Right atrium auricular region (tissue), 2 donors: ENCODE measurements at places on chromosomes 3 and 15. TPM values are rescaled to one million over a fixed set of nuclear protein-coding genes. Genes with fewer than 3 reads are reported as not detected.

Gene CPLX3
- 1.1 TPM for total RNA-seq

Gene EPHA6
- 0.35 TPM for total RNA-seq

Gene SYNPR
- 8.3 TPM for total RNA-seq

Gene ZNF385D
- 1.1 TPM for total RNA-seq

Gene TGM5
- total RNA-seq: not detected

Gene COL6A6
- total RNA-seq: 0.83 TPM

Gene CCNL1
- total RNA-seq: 44.3 TPM

Gene OR5K2
- total RNA-seq: not detected

Gene CHRFAM7A
- 1.2 TPM for total RNA-seq

Gene EIF3J
- total RNA-seq: 27.2 TPM

DNA sequence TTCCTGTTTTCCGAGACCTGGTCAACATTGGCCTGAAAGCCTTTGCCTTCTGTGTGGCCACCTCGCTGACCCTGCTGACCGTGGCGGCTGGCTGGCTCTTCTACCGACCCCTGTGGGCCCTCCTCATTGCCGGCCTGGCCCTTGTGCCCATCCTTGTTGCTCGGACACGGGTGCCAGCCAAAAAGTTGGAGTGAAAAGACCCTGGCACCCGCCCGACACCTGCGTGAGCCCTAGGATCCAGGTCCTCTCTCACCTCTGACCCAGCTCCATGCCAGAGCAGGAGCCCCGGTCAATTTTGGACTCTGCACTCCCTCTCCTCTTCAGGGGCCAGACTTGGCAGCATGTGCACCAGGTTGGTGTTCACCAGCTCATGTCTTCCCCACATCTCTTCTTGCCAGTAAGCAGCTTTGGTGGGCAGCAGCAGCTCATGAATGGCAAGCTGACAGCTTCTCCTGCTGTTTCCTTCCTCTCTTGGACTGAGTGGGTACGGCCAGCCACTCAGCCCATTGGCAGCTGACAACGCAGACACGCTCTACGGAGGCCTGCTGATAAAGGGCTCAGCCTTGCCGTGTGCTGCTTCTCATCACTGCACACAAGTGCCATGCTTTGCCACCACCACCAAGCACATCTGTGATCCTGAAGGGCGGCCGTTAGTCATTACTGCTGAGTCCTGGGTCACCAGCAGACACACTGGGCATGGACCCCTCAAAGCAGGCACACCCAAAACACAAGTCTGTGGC, 16.9 kb downstream of the TMEM43 start:
- DNase-seq: no peak

GRCh38 chr3:54963641-54964040, 35.8 kb upstream of the LRTM1 start:
- no peak for DNase-seq

DNA sequence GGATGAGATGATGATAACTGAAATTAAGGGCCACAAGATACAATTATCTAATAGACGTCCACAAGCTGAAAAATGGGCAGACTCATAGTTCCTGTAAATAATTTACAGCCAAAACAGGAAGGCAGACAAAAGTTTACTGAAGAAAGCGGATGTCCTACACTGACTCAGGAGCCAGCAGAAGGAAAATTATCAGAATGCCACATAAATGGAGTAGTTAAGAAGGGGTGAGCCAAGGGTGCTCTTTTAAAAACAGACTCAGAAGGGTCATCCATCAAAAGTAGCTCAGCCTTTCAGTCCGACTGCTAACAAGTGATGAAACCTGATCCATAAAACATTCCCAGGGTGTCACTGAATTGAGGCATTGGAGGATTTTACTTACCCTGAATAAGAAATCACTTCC, 39.8 kb downstream of the TUSC7 start:
- no peak for DNase-seq

- no peak for DNase-seq
Observed at GRCh38 chr15:67146234-67146633, 80.8 kb downstream of the SMAD3 start.

GRCh38 chr3:188979248-188979647, 192.5 kb upstream of the TPRG1 start:
- no peak for DNase-seq

DNA sequence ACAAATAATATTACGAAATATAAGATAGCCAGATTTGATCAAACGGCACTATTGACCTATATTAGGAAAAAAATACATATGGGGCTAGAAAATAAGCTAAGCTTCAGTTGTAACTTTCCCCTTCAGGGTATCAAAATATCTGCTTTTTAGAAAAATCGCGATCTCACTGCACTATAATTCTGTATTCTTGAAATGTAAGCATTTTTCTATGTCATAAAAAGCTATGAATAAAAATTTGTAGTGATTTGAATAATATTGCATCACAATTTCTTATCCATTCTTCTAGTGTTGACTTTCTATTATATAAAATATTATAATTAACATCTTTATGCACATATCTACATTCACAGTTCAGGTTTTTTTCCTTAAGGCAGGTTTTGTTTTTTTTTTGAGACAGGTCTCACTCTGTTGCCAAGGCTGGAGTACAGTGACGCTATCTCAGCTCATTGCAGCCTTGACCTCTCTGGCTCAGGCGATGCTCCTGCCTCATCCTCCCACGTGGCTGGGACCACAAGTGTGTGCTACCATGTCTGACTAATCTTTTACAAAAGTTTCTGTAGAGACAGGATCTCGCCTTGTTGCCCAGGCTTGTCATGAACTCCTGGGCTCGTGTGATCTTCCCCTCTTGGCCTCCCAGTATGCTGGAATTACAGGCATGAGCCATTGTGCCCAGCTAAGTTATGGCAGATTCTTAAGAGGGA, 21.6 kb downstream of the EMC4 start:
- no peak for DNase-seq

GRCh38 chr3:81799403-81799802, 38.0 kb upstream of the GBE1 start:
- no peak for DNase-seq

DNA sequence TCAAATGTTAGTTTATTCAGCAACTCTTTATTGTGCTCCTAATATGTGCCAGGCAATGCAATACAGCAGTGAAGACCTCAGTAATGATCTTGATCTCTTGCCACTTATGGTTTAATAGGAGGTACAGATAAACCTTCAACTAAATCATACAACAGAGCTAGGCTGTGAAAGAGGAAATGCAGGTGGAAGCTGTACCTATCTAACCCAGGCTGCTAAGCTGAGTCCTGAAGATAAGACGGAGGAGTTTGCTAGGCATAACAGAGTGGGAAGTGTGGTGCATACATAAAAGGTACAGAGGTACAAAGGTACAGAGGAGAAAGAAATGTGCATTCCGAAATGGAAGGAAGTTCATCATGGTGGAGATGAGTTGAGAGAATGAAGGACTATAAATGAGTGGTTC, 35.0 kb downstream of the KBTBD8 start:
- DNase-seq: no peak

- no peak for DNase-seq
Observed at GRCh38 chr3:172373912-172374311, 74.3 kb downstream of the GHSR start.

- no peak for DNase-seq
Observed at GRCh38 chr3:25426408-25426807, 1.7 kb upstream of the RARB start.

GRCh38 chr3:49841126-49841696, 15.2 kb downstream of the TRAIP start:
- DNase-seq: no peak

DNA sequence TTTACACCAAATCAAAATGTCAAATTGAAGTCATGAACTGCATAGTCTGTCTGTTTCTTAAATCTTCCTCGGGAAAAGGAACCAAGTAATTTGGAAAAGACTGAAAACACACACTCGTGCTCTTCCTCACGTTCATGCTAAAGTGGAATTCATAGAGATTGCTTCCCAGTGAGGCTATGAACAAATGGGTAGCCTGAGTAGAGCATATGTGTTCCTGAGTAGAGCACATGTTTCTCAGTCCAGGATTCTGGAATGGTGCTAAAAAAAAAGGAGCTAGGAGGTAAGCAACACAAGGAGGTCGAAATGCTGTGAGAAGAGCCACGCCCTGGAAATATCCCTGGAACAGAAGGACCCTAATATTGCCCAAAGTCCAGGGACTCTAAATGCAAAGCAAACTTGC, 494.2 kb upstream of the THBS1 start:
- no peak for DNase-seq

DNA sequence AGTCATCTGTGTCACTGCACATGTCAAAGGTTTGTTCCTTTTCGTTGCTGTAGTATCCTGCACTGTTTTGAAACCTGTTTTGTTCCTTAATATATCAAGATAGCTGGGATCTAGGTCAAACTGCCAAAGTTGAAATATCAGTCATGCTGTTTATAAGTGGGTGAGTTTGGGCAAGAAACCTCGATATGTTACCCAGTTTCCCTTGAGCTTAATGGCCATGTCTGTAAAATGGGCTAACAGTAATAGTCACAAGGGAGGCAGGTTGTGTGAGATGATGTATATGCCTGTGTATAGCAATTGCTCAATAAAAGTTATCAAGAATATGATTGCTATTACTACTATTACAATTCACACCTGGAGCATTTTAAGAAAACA, 57.1 kb downstream of the BHLHE40 start:
- no peak for DNase-seq
